IMR-90 (cell line): ENCODE measurements at places on chromosomes 2 and 18. TPM values are rescaled to one million over a fixed set of nuclear protein-coding genes. Genes with fewer than 3 reads are reported as not detected.

DNA sequence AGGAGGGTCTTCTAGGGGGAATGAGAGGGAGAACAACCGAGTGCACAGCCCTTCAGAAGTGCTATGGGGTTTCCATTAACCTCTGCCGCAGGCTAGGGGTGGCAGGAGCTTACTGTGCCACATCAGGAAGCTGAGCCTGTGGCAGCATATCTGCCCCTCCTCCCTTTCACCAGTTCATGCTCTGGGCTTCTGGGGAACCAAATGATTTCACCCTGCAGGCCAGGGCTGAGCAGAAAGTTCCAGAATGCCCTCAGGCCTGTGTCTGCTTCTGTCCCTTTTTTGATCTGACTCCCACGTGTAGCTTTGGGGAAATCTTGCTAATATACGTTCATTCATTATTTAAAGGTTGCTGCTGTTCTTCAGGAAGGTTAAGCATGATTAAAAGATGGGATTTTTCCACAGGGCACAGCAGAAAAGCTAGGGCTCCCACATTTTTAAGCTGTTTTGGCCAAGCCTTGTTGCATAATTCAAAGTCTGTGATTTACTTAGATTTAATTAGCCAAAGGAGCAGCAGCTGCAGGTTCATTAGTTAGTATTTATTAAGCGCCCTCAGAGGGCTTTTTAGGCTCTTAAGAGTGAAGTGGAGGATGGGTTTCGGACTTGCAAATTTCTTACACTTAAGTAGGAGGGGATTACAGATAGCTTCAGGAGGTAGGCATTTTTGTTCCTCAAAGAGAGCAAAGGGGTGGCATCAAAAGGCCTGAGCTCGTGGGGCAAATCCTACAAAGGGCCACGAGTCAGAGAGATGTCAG lies 10.2 kb downstream of the TMEM247 start:
- DNase-seq = no peak

- DNase-seq = no peak
Measured at GRCh38 chr2:32489061-32489460, 132.2 kb downstream of the BIRC6 start.

DNA sequence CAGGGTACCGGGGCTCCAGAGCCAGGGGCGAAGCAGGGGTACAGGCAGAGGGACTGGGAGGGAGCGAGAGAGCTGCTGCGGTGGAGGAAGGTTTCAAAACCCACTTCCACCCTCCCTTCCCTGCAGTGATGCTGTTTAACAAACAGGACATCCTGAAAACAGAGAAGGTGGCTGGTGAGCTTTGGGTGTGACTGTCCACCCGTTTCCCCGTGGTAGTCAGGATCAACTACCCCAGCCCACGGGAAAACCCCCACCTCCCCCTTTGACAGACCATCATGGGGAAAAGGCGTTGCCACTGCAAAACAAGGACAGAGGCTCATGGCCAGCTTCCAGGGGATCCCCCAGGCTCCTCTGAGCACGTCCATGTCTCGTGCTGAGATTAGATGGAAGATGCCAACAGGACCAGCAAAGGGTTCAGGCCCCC lies 12.9 kb downstream of the TMEM185B start:
- no peak for DNase-seq

DNA sequence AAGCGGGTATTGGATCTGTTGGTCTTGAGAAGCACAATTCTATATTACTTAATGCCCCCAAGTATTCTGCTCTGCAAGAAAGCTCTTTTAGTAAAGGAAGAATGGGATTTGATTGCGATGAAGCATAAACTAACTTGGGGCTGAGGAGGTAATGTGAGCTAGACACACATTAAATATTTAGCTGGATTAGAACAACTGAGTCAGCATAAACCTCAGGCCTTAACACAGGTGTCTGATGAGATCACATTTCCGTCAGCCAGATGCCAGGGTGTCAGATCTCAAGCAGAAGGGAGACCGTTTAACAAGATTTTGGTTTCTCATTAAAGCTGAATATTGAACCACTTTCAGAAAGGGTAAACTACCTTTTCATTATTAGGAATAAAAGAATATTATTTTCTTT lies 94.5 kb downstream of the GYPC start:
- DNase-seq = no peak

DNA sequence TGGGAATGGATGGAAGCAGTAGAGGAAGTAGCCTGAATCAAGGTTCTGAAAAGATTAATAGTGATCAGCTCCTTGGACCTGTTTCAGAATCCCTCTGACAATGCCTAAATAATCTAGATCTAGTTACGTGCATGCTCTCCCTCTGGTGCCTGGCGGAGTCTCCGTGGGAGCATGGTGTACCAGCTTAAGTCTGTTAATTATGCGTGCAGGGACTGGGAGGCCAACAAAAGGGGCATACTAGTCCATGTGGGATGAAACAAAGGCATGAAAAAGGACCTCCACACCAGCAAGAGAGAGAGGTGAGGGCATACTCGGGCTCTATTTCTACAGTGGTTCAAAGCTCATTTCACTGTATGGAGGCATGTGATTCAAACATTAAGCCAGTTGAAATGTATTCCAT lies 200.3 kb downstream of the DPP4 start:
- no peak for DNase-seq

- DNase-seq = peak; percentile 85
Measured at GRCh38 chr2:85702172-85702571, 8.0 kb downstream of the GNLY start.

GRCh38 chr18:67862069-67862468 lies 345.5 kb upstream of the DSEL start:
- peak; percentile 38 for DNase-seq

The TLX2 gene
- not detected in 2 replicates for polyA plus RNA-seq

The SERPINB3 gene
- not detected in 2 replicates for polyA plus RNA-seq

The STAT1 gene
- polyA plus RNA-seq = 42.6 and 43.2 TPM in 2 replicates

The SLC5A7 gene
- polyA plus RNA-seq = not detected in 2 replicates

The ALKAL2 gene
- polyA plus RNA-seq = not detected in 2 replicates
